ENCODE measurements at places on chromosomes 12 and 14.

- peak; percentile 7 for DNase-seq
Observed at GRCh38 chr12:41437563-41437962, 249.4 kb downstream of the PDZRN4 start.

DNA sequence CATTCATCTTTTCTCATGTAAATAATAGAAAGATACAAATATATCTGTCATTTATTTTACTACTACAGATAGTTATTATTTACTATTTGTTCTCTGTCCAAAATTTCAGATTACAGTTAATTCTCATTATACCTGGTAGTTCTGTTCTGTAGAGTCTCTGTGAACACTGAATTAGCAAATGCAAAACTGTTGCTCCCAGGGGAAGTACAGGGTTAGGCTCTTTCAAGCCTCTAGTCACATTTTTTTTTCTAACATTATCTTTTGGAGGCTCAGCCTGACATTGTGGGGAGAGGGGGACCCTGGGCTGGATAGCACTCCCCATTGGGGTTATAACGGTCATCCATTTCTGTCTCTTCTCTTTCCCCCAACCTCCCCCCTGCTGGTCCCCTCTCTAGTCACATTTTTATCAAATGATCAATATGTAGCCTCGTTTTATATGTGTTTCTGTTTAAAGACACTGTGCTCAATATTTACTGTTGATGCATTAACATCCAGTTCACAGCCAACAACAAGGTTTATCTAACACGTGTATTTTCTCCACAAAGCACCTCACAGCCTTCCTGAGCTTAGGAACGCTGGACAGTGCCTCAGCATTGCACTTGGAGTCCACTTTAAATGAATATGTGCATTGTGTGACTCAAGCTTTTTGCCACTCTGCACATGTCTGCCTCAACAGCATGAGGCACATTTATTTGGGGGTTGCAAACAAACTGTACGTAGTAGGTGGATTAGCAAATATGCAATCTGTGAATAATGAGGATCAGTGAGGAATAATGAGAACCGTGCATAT is 4.7 kb downstream of the SMCO2 start:
- no peak for DNase-seq

- DNase-seq = peak; percentile 83
Observed at GRCh38 chr12:54033980-54034784, 1.3 kb downstream of the HOXC5 start.

DNA sequence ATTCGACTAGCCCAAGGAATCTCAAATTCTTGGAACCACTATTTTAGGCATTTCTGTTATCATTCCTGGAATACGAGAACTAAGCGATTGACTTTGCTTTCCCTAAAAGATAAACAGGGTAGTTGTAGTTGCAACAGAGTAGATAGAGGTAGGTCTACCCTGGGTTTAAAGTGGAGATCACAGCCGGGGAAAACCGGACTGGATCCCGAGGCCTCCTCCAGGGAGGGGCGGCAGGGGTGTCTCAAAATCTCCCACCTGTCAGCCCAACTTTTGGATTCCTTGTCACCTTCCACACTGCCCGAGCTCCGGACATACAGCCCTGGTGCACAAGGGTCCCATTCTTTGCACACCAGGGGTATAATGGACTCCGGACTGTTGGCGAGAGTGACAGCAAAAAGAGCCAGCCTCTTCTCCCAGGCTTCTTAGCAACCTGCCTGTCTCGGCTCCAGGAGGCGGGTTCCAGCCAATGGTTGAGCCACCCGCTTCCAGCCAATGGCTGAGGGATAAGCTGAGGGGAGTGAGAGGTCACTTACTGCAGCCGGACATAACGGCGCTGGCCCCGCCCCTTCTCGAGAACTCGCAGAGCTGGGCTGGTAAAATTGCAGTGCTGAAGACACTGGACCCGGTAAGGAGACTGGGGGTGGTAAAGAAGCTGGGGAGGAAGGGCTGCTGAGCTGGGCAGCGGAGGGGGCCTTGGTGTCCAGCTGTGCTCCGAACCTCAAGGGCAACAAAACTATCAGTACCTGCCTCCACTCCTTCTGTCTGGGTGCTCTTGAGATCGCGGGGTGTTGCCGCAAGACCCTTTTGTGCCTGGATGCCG is at the start of gene SUOX:
Gene SUOX, plus strand, starts transcription at position 562 of the 820 bp plus-strand sequence. CDS start 4,946 bp downstream, outside the sequence.
- DNase-seq = peak; percentile 97

DNA sequence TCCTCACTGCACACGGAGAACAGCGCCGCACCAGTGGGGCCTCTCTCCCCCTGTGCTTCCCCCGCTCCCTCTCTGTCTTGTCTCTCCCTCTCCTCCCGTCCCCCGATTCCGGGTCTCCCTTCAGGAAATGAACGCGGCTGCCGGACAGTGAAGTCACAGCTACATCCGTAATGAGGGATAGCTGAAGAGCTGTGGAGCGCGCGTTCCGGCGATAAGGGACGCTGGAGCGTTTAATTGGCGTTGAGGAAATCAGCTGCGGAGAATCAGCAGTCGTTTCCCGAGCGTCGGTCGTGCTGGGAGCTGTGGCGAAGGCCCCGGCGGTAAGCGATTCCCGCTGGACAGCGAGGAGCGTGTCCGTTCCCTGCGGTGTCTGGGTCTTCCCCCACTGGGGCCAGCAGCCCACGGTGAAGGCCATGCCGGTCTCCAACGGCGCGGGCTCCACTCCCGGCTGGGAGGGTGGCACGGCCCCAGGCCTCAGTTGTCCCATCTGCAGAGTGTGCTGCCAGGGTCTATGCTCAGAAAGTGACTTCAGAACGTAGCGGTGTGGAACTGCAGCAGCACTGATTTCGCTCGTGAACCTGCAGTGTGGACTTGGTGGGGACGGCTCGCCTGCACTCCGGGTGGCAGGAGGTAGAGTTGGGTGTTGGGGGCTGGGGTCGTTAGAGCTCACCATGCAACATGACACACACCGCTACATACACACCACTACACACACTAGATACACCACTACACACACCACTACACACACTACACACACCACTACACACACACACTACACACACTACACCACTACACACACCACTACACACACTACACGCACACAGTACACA is 10.9 kb downstream of the NOC4L start:
- DNase-seq = peak; percentile 20

DNA sequence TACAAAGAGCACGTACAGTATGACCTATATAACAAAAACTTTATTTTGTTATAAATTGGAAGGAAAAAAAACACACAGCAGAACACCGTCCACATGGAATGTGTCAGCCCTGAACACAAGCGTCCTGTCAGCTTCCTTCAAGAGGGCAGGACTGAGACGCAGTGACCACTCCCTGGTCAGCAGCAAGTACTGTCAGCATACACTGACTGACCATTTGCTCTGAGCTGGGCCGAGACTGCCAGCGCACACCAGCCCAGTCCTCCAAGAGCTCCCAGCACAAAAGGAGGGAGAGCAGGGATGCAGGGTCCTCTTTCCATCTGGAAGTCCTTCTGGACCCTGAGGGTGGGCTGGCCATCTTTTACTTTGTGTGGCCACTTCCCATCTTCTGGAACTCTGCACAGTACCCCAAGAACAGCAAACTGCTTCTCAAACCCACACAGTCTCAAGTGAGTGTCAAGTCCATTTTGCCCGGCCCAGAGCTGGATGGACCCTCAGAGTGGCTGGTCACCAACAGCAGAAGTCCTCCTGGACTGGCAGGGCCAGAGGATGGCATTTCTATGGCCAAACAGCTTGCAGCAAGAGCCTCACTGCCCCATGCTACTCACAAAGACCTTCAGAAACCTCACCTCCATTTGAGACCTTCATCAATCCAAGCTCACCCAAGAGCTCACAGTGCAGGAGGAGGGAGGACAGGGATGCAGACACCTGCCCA is 11.7 kb downstream of the CCDC88C start:
- no peak for DNase-seq

DNA sequence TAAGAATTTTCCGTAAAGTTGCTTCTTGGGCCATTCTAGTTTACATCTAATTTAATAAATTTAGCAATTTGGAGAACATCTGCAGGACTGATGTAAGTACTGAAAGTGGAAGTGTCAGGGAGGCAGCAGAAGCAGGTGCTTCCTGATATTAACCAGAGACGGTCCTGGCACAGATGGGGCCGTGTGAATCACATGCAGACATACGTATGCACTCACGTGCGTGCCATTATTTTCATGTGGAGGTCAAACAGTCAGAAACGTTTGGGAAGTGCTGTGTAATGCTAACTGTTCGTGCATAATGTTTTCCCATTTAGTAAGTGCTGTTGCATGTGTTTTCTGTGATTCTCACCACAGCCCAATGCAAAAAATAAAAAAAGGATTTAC is 87.8 kb upstream of the DYNC1H1 start:
- DNase-seq = peak; percentile 91

GRCh38 chr14:105012171-105012985 is 8.5 kb downstream of the CDCA4 start:
- DNase-seq = no peak

DNA sequence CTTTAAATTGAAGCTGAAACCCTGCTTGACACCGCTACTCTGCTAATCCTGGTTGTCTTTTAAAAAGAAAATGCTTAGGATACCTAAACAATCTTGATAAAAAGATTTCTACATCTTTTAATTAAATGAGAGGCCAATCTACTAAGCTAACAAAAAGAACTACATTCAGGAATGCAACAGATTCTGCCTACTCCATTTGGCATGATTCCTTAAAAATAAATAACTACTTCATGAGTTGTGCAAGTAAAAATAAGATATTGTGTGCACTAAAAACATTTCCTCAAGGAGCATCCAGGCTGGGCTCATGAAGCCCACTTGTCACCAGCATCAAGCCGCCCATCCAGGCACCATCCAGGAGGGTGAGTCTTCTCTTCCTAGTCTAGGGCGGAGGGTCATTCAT is 197.5 kb downstream of the PAX9 start:
- no peak for DNase-seq

DNA sequence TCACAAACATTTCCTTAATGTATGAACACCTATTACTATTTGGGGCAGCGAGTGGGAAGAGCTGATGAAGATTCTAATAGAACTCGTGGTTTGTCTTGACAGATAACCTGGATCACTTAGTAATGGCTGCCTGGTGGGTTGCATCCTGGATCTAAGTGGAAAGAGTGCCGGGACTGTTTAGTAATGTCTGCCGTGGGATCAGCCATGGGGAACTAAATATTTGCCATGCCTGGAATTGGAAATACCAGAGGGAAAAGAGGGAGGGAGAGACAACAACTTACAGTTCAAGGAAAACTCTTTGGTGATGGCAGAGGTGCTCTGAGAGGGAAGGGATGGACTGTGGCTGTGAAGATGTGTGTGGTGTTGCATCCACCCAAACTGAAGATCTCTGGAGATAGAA is 21.3 kb upstream of the CCDC63 start:
- no peak for DNase-seq

- peak; percentile 91 for DNase-seq
Observed at GRCh38 chr12:26318661-26319068, 123.3 kb downstream of the SSPN start.

GRCh38 chr14:21668377-21668776 is 5.2 kb downstream of the OR4E1 start:
- DNase-seq = peak; percentile 87

GRCh38 chr14:24367514-24368211 is at the start of gene NFATC4:
Gene NFATC4, plus strand, starts transcription at chr14:24368184. Its CDS starts 157 bp downstream, at chr14:24368341.
- peak; percentile 96 for DNase-seq

GRCh38 chr14:101500681-101501080 is 60.6 kb upstream of the DIO3 start:
- DNase-seq = no peak

DNA sequence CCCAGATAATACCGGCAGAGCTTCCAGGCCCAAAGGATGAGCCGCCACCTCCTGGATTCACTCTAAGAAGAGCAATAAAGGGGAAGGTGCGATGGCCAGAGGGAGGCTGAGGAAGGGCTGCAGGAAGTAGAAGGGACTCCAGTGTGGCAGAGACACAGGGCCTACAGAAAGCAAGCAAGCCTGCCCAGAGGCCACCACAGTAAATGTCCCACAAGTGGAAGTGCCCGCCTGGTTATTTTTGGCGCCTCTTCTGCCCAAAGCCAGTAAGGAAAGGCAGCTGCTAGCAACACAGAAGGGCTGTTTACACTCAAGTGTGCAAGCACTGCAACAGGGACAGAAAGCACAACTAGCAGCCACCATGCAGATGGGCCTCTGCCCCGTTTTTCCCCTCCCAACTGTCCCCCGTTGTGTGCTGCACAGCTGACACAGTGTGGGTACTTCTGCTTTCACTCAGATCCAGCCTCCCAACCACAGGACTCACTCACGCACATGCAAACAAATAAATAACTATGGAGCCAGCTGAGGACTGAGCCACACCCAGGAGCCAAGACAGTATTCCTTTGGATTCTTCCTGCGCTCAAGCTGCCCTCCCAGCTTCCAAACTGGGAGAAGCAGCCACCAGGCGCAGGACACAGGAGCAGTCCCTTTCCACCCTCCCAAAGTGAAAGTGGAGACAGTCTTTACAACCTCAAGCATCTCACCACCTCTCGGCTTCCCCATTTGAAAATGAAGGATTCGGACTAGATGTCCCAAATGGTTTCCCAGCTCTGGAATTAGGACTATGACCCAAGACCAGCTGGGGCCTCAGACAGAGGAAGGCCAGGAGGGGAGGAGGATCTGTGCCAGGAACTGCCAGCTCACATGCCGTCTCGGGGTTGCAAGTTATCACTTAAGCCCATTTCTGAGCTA is 40.0 kb upstream of the PNMA1 start:
- DNase-seq = peak; percentile 62

- DNase-seq = no peak
Observed at GRCh38 chr12:103642240-103642864, 55.3 kb downstream of the STAB2 start.

- DNase-seq = no peak
Observed at GRCh38 chr12:113844495-113845210, 121.5 kb downstream of the RBM19 start.

DNA sequence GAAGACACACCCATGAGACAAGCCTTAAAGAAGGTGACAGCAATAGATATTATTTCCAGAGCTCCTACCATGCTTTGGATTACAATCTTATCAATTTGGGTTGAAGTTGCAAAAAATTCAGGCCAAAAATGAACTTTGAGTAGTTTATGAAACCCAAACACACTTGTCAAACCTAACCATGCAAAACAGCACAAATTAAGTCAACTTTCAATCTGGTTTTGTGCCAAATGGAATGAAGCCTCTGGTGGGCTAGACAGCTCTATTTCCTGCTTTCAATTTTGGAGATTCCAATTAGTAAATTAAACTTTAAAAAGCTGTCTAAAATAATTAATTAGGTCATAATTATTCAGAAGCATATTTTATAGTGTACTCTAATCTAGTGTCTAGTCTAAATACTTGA is 203.4 kb downstream of the SYT1 start:
- DNase-seq = no peak

- DNase-seq = peak; percentile 41
Observed at GRCh38 chr12:21607701-21608100, 3.1 kb upstream of the GYS2 start.

DNA sequence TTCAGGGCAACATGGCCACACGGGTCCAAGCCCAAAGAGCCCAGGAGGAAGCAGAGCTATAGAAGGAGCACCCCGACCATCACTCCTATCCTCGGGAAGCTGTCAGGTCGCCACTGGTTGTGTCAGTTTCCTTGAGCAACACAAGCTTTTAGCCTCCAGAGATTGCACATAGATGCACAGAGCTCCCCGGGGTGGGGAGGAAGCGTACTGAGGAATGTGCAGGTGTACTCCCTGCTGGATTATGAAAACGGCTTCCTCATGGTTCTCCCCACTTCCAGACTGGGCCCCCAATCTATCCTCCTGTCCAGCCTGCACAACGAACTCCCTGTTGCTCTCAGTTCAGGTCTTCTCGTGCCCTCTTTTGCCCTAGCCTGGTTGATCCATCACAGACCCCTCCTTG is 30.3 kb upstream of the IRF2BPL start:
- no peak for DNase-seq

- no peak for DNase-seq
Observed at GRCh38 chr14:71507681-71508080, 424.5 kb upstream of the RGS6 start.

All from amniotic epithelial cell (primary cell).